ENCODE measurements at places on chromosomes 4 and X.
A peak's percentile ranks its signal among the peaks of the same experiment; 100 is the strongest.

GRCh38 chr4:63233671-63234070, 1175.6 kb downstream of the TECRL start:
- no peak for DNase-seq

GRCh38 chr4:104826171-104826570, 320.5 kb upstream of the TET2 start:
- no peak for DNase-seq

- DNase-seq: no peak
Measured at GRCh38 chr4:85773372-85773771, 298.4 kb downstream of the ARHGAP24 start.

GRCh38 chr4:162797108-162797507, 369.6 kb downstream of the NAF1 start:
- DNase-seq: no peak

GRCh38 chrX:118577041-118577440, 81.4 kb downstream of the DOCK11 start:
- DNase-seq: no peak

GRCh38 chr4:26764231-26764630, 96.4 kb upstream of the STIM2 start:
- no peak for DNase-seq

- DNase-seq: no peak
Measured at GRCh38 chr4:75030649-75031235, 97.8 kb downstream of the PARM1 start.

- DNase-seq: no peak
Measured at GRCh38 chr4:186651181-186651603, 72.5 kb downstream of the FAT1 start.

- no peak for DNase-seq
Measured at GRCh38 chr4:95107004-95107403, 349.2 kb downstream of the BMPR1B start.

DNA sequence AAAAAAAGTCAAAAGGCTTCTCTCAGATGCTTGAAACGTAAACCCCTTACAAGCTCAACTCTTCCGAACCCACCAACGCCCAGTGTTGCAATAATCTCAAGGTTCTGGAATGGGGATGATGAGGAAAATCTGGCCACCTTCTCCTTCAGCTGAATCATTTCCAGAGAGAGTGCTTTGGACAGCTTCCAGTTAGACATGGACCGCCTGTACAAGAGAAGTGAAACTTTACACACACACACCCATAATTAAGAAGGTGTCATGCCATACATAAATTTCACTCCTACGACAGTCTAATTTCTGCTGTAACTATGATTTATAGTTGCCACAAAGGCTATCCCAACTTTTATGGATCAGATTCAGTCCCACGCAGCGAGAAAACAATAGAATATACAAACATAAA, 72.3 kb downstream of the PRKG2 start:
- no peak for DNase-seq

DNA sequence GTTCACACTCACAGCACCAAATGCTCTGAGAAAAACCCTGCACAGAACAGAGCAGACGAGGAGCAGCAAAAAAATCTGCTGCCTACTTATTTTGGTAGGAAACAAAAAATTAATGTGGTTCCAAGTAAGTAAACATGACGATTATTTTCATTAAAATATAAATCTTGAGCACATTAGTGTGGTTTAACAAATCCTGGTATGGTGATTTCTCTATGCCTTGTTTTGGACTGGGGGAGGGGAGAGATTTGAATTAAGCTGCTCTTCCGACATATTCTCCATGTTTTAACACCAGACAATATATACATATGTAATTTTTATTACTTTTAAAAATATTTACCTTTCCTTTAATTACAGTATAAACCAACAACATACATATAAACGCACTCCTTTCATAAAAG, 1.8 kb downstream of the CAMK2D start:
- DNase-seq: no peak

GRCh38 chr4:105797225-105797624, 88.6 kb downstream of the GSTCD start:
- DNase-seq: no peak

- DNase-seq: no peak
Measured at GRCh38 chr4:8333726-8334460, 64.3 kb downstream of the HTRA3 start.

- no peak for DNase-seq
Measured at GRCh38 chrX:10534611-10535010, 85.8 kb downstream of the MID1 start.

DNA sequence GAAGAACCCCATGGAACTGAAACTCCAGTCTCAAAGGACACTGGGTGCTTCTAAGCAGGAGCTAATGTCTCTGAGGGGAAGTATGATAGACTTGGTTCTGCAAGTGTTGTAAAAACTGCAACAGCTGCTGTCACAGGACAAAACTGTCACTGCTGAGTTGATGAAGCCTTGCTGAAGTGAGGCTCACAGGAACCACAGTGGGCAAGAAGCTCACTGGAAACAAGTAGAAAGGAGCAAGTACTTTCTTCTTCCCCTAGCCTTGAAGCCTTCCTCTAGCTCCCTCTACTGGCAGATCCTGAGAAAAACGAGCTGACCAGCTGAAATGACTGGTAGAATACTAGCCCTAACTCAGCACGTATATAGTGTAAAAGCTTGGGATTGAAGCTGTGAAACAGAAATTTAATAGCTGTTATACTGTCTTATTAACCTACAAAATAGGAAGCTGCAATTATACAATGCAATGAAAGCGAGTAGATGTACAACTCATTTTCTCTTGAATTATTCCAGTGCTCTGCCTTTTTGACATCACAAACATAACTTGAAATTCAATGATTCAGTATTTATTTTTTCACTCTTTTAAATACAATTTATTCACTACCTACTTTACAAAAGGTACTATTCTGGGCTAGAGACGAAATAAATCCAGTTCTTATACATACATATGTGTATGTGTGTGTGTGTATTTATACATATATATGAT, 91.4 kb downstream of the GABRB1 start:
- DNase-seq: peak; percentile 79

DNA sequence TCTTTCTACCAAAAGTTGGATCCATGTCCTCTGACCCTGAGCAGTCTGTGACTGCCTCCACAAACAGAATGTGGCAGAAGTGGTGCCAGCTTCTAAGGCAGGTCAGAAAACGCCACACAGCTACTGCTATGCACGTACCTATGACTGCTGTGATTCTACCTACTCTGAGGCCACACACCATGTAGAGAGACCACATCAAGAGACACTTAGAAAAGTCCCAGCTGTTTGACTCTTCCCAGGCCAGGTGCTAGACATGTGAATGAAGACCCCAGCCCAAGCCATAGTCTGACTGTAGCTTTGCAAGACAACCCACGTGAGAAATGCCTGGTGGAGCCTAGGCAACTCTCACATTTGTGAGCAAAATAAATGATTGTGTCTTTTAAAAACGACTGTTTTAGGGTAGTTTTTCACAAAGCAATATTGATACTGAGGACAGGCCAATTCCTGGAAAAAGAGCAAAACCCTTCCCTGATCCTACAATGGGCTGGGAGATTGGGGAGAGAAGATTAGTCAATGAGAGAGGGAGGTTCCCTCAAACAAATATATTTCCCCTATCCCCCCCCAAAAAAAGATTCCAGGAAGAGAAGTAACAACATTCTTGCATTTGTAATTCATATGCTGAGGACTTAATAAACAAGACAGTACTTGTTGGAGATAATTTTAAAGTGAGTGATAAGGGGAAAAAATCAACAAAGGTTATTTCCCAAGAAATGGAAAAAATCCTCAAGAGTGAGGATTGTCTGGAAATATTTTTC, 33.3 kb downstream of the FRYL start:
- no peak for DNase-seq

DNA sequence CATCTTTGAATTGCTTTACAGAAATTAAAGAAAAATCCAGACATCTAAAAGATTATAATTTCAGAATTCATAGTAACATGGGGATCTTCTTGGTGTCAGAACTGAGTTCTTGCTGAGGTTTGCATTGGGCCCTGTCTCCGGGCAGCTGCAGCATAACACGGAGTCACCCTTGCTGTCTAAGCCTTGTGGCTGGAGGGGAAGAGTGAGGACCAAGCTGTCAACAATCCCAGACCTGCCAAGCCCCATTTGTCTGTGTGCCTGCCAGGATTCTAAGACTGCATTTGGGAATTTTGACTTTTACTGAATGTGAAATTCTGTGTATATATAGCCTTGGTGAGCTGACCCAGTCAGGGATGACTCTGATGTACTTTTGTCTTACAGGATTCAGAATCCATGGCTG, 25.2 kb upstream of the NAP1L5 start:
- no peak for DNase-seq

- no peak for DNase-seq
Measured at GRCh38 chr4:141352909-141353525, 132.3 kb downstream of the ZNF330 start.

- DNase-seq: no peak
Measured at GRCh38 chr4:5162909-5163508, 111.7 kb downstream of the STK32B start.

GRCh38 chr4:780716-781492, 45.0 kb downstream of the CPLX1 start:
- no peak for DNase-seq

GRCh38 chr4:79353075-79353474, 27.2 kb upstream of the NAA11 start:
- no peak for DNase-seq

DNA sequence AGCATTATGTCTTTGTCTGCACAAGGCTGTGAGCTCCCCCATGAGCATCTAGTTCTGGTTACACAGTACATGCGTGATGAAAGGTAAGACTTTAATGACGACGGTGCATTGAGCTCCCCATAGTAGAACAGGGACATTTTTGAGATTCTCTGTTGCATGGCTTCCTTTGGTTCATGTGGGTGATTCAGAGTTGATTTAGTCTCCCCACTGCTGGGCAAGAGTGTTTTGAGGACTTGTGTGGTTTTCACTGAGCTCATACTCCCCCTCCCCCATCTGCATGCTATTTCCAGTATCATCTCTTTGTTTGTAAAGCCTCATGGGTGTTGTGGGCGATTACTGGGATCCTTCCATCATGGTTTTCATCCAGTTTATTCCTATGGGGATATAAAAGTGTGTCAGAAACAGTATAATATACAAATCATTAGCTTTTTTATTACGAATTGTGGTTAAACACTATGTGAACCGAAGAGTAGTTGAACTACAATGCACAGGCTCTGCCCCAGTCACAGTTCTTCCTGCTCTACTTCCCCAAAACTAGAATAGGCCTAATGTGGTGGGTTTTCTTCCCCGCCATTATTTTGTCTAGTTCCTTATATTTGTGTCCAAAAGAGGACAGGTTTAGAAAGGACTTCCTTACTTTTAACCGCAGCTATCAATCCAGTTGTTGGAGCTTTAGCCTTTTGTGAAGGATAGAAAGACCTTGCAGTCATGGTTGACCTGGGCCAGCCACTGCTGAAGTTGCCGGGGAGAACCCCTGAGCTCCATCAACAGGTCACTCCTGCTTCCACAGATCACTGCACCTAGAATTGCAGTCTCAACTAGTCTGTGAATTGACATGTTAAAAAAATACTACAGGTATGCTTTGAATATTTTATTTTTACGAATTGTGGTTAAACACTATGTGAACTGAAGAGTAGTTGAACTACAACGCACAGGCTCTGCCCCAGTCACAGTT, 30.4 kb downstream of the KIT start:
- DNase-seq: no peak

GRCh38 chrX:134026565-134027311, 41.3 kb upstream of the GPC3 start:
- DNase-seq: peak; percentile 52

DNA sequence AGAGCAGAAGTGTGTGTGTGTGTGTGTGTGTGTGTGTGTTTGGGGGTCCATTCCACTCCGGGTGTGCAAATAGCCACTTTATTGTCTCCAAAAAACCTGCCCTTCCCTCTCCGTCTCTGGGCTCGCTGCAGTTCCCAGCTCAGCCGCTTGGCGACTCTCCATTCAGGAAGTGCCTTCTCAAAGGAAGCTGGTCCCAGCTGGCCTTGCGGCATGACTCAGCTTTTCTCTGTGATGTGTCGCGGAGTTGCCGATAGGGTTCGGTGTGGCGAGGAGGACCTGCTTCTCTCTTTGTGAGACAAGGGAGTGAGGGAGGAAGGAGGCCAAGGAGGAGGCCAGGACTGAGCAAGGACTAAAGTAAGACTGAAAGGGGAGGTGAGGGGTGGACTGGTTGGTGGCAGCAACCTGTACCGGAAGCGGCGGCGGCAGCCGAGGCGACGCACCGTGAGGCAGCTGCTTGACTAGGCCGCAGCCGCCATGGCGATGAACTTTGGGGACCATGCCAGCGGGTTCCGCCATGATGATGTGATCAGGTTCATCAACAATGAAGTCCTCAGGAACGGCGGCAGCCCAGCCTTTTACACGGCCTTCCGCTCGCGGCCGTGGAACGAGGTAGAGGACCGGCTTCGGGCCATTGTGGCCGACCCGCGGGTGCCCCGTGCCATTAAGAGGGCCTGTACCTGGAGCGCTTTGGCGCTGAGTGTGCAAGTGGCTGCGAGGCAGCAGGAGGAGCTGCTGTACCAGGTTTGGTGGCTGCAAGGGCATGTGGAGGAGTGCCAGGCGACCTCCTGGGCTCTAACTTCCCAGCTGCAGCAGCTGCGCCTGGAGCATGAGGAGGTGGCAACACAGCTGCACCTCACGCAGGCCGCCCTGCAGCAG, at the start of gene TEX13C:
Gene TEX13C (plus strand): TSS at position 226 of the 876 bp plus-strand sequence. CDS start 249 bp downstream, at position 475.
- no peak for DNase-seq

- no peak for DNase-seq
Measured at GRCh38 chr4:1804638-1805492, 11.8 kb downstream of the FGFR3 start.

DNA sequence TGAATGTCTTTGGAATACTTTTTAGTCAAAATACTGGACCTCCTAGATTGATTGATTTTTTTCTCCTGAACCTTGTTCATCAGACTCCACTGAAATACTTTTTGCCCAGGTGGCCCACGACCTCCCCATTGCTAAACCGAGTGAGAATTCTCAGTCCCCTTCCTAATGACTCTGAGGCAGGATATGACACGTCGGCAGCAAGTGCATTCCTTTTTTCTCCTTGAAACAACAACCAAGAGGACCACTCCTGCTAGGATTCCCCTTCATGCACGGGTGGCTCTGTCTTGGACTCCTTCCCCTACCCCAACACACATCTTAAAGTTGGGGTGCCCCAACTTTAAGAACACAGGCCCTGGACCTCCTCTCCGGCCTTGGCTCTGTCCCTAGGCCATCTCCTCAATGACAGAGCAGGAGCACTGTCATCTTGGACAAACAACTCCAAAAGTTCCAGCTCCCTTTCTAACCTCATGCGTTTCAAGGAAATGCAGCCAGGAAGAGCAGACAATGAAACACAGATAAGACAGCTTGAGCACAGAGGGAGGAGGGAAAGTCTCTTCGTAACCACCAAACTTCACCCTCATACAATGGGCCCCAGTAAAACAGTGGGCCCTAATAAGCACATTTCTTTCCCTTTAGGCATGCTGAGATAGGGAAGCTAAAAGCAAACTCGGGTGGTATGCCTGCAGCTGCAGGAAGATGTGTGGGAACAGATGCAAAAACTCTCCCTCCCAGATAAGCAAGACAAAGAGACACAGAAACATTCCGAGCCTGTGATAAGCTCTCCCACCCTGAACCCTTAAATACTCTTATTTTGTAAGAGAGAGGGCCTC, 33.9 kb downstream of the ZBTB49 start:
- DNase-seq: peak; percentile 38

GRCh38 chrX:136711147-136711546, 63.2 kb downstream of the CD40LG start:
- DNase-seq: peak; percentile 24

GRCh38 chrX:149819371-149819770, 37.6 kb downstream of the MAGEA9 start:
- no peak for DNase-seq

- no peak for DNase-seq
Measured at GRCh38 chr4:180448306-180448705, 1794.9 kb upstream of the TENM3 start.
